ENCODE measurements at places on chromosomes 12 and 14.

DNA sequence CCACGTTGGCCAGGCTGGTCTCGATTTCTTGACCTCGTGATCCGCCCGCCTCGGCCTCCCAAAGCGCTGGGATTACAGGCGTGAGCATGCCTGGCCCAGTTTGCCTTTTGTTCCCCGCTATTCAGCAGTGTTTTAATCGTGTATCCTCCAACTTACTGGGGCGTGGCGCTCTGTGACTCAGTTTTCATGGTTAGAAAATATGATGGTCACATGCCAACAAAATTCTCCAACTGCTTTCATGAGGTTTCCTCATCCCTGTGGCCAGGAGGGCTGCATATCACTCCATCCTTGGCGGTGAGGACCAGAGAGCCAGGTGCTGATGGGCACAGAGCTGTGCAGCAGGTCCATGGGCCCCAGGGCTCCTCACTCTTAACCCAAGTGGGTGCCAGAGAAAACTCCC is 33.0 kb upstream of the PRMT8 start:
- DNase-seq: no peak

- peak; percentile 81 for DNase-seq
Measured at GRCh38 chr12:66860752-66861750, 182.2 kb upstream of the GRIP1 start.

DNA sequence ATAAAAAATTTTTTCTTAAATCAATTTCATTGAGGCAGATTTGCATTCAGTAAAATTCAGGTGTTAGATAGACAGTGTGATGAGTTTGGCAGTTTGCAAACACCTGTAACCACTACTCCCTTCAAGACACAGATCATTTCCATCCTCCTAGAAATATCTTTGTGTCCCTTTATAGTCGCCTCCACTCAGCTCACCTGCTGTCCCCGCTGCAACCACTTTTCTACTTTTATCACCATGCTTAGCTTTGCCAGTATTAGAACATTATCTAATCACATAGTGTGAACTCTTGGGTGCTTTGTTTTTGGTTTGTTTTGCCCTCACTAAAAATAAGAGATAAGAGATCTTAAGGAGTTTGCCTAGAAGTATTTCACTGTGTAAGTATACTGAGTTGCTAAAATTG is 73.8 kb downstream of the DERA start:
- no peak for DNase-seq

GRCh38 chr14:65186951-65187350 is 84.6 kb upstream of the MAX start:
- no peak for DNase-seq

- DNase-seq: no peak
Measured at GRCh38 chr12:126534495-126534894, 1469.3 kb downstream of the AACS start.

DNA sequence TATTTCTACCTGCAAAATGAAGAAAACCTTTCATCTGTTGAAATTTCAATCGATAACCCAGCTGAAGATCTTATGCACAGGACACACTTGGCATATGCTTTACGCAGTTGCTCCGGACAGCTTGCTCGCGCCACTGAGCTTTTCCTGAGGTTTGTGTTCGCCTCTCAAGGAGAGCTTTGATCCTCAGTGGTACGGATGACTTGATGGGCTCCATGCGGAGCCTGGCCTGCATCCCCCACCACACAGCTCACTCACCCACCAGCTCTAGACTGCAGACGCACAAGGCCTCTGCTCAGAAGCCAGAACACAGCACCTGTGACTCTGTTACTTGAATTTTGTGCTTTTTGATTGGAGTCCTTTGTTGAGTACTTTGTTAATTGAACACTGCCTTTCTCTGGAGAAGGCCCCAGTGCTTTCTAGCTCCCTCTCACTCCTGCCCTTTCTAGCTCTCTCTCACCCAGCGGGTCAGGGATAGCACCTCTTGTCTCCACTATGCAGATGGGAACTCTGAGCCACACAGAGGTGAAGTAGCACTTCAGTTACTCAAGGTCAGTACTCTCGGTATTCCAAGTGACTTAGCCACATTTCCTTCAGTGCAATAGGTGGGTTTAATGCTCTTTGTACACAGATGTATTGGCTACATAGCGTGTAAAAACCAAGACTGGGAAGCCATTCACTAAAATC is 52.1 kb downstream of the TBC1D30 start:
- DNase-seq: no peak

DNA sequence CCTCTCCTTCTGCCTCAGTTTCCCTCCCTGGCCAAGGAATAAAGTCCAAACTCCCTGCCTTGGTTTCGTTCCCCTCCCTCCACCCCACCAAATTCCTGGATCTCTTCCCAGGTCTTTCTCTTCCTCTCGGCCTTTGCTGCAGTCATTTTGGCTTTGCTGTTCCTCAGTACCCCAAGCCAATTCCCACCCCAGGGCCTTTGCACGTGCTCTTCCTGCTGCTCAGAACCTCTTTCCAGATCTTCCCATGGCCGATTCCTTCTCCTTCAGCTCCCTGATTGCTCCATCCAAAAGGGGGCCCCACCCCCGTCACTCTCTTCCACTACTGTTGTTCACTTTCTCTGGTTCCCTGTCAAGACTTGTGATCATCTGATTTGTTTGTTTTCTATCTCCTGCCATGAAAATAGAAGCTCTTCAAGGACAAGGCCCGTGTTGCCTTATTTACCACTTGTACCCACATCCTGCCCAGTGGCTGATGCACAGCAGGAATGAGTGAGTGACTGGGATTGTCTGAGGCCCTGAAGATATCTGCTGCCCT is 3.1 kb downstream of the HNF1A start:
- no peak for DNase-seq

GRCh38 chr14:73741876-73742519 is 27.8 kb upstream of the PNMA1 start:
- DNase-seq: no peak

GRCh38 chr14:72801836-72802587 is 91.9 kb downstream of the DPF3 start:
- DNase-seq: no peak

DNA sequence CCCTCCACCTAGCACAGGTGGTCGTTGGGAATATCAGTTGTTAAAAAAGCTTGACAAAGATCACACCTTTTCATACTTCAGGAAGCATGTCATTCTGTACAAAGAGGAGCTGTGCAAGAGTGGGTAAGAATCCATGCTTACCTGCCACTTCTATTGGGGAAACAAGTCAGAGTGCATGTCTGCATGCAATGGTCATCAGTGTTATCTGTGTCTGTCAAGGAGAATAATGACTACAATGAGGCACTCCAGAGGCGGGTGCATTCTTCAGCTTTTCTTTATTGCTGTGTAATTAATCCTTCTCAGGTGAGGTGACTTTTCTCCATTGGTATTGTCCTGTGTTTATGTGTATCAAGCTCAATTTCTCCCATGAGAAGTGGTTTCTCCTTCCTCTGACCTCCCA is 24.4 kb downstream of the KCNA5 start:
- DNase-seq: no peak

- no peak for DNase-seq
Measured at GRCh38 chr12:109459247-109459646, 17.9 kb downstream of the KCTD10 start.

DNA sequence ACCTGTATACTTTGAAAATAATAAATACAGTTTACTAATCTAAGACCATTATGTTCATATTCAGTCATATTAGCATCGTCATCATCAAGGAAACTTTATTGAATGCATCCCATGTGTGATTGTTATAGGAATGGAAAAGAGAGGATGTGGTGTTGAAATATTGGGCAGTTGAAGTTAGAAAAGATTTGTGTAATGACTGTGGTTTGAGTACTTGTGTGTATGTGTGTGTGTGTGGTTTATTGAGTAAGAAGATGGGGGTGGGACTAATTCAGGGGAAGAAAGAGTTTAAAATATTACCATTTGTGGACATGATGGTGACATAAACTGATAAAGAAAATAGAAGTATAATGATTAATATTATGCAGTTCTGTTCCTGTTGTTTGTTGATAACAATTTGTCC is 238.7 kb upstream of the SEL1L start:
- no peak for DNase-seq

DNA sequence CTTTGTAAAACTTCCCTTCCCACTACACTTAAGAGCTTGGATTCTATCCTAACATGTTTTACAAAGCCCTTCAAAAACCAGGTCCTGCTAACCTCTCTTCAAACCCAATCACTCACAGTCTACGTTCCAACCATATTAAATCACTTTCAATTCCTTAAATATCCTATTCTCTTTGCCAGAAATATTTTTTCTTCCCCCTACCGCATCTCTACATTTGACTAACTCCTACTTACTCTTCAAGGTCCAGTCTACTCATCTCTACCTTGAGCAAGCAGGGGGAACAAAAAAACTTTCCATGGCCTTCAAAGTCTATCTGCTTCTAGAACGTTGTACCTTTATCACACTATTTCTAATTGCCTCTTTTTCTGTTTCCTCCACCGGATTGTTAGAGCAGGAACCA is 6.1 kb downstream of the ERGIC2 start:
- DNase-seq: no peak

- DNase-seq: no peak
Measured at GRCh38 chr12:66309606-66310005, 7.3 kb downstream of the HELB start.

- DNase-seq: no peak
Measured at GRCh38 chr12:132511516-132512196, 21.7 kb downstream of the FBRSL1 start.

- DNase-seq: no peak
Measured at GRCh38 chr14:105148604-105149145, 19.9 kb downstream of the JAG2 start.

GRCh38 chr14:96112032-96112431 is 72.9 kb downstream of the C14orf132 start:
- no peak for DNase-seq

- DNase-seq: no peak
Measured at GRCh38 chr12:5789469-5789968, 155.5 kb downstream of the ANO2 start.

DNA sequence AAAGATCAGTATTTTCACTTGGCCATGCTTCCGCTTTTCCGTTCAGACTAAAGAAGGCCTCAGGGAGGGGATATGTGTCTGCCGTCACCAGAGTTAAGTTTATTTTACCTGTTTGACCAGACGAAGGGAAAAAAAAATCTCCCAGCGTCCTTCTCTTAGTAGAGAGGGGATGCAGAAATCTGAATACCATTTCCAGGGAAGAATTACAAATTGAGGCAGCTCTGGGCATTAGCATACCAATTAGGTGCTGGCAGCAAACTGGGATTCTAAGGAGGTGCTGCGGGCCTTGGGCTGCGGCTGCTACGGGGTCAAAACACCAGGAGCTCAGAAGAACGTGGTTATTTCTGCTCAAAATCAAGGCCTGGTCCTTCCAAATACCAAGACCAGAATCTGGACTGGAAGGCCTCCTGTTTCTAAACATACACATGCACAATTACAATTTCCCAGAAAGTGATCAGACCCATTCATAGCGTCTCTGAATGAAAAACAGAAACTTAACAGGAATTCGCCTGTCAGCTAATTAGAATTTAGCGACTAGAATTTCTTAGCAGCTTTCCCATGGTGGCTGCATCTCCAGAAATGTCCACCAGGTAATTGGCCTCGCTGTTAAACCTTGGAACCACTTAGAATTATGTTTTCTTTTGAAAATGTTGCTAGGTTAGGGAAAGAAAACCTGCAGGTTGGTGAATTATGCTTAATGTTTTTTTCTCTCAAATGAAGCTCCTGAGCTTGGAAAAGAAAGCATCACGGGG is 617.0 kb downstream of the VRK1 start:
- no peak for DNase-seq

DNA sequence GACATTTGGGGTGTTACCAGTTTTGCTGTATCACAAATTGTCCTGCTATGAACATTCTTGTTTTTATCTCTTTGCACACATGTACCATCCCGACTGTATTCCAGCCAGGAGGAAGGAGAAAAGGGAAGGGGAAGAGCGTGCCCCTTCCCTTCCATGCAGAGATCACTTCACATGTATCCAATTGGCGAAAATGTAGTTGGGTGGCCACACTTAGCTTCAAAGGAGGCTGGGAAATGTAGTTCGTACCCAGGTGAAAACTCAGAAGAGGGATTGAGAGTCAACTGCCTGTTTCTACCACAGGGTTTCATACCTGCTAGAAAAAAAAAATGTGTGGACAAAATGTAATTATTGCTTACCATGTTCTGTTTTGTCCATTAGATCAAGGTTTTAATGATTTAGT is 189.1 kb upstream of the PELI2 start:
- no peak for DNase-seq

- no peak for DNase-seq
Measured at GRCh38 chr12:26918321-26919215, 19.2 kb downstream of the INTS13 start.

GRCh38 chr14:34580381-34580780 is 40.9 kb upstream of the EAPP start:
- DNase-seq: no peak

DNA sequence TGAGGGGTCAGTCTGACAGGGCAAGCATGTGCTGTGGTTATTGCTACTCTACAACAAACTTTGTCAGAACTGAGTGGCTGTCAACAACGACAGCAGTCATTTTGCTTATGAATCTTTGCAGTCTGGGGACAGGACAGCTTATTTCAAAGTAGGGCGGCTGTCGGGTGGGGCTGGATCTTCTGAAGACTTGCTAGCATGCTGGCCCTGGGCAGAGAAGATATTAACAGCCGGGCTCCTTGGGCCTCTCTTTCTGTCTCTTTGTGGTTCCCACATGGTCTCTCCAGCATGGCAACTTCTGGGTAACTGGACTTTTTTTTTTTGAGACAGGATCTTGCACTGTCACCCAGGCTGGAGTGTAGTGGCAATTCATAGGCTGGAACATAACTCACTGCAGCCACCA is 33.9 kb upstream of the ALDH2 start:
- no peak for DNase-seq

DNA sequence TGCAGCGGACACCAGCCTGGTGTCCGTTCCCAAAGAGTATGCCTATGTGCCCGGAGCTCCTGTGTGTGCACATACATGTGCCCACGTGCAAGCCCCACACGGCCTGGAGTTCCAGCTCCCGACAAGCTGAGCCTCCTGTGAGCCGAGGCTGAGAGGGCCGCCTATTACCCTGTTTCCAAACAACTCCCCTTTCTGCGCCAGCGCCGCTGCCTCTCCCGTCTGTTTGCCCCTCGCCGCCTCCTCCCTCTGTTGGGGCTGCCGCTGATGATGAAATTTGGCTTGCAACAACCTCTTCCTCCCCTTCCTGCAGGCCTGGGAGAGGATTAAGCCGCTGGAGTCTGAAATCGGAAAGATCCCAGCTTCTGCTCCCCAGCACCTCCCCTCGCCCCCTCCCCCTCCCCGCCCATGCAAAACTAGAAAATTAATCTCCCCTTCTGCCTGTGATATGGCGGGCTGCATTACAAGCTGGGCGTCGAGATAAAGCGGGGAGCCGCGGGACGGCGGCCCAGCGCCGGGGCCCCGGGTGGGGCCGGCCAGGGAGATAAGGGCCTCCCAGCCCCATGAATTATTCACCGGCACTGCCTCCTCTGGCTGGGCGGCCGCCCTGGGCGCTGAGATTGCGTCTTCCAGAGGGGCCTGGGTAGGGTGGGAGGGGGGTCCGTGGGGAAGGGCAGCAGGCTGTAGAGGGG is 6.8 kb upstream of the ASIC1 start:
- no peak for DNase-seq

DNA sequence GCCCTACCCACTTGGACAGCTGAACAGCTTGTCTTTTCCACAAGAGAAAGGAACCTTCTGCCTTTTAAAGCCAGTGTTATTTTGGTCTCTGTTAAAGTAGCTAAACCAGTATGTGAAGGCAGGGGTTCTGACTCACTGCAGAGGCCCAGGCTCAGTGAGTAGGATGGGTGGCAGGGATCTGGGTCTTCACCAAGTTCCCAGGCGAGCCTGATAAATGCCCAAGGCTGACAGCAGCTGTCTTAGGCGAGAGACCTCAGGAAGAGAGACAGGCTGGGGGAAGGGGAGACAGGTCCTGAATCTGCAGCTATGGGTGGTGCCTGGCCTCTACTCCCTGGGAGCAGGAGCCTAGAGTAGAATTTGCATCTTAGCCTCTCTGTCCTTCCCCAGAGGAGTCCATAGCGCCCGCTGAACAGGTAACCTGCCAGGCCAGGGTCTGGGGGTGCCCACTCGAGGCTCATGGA is 18.1 kb upstream of the KIF26A start:
- DNase-seq: no peak
